ENCODE measurements at places on chromosomes 5 and 9.

DNA sequence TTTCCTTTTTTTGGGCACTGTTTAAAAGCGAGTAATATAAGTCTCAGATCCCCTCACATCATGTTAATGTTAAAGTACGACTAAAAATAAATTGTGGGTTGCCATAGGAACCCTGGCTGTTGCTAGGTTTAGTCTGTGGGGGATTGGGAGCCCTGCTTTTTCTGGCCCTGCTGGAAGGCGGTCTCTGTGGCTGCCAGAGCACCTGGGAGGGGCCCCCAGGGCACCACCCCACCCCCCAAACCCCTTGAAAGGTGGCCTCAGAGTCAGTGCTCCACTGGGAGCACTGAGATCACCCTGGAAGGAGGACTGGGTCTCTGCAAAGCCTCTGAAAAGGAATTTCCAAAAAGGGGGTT lies 66.2 kb upstream of the NEURL1B start:
- no peak for ATAC-seq

DNA sequence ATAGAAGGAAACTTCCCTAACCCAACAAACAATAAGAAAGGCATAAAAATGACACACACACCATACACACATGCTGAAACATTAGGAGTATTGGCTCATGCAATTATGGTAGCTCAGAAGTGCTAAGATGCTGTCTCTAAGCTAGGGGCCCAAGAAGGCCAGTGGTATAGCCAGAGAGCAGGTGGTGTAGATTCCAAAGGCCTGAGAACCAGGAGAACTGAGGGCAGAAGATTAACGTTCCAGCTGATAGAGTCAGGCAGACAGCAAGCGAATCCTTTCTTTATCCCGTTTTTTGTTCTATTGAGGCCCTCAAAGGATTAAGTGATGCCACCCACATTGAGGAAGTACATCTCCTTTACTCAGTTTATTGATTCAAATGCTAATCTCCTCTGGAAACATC lies 262.9 kb downstream of the EPB41L4A start:
- ATAC-seq, result no peak

- ATAC-seq, result no peak
Measured at GRCh38 chr5:164868761-164869160, 1363.3 kb downstream of the MAT2B start.

DNA sequence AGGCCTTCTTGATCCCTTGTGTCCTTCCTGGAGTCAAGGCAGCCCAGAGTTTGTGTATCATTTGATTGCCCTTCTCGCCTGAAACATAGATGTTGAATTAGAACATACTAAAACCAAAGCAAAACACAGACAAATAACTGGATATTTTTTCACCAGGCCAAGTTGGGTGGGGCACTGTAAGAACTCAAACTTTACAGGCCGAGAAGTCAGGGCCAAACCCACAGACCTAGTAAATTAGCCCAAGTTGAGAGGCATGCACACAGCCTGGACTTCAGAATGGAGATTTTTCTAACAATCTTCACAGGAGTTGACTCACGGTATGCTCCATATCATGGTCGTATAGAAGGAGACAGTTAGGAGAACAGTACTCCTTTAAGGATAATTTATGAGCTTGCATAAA lies 121.7 kb downstream of the PIK3R1 start:
- no peak for ATAC-seq

DNA sequence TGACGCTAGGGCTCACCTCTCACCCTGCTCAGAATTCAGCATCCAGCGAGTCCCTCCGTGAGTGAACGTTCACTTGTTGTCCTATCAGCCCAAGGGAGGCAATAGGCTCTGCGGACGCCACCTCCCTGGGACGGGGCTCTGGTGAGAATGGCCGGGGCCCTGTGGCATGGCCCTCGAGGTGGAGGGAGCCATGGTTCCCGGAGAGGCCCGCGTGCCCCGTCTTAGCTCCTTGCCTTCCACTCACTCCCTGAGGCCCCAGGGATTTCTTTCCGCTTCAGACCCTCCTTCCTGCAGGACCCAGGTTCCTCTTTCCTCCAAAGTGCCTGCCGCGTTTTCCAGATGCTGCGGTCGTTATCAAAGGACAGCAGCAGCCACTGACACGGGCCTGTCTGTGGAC lies 21.5 kb downstream of the EXOC3 start:
- no peak for ATAC-seq
